HT-29 (cell line): ENCODE measurements at places on chromosomes 16 and 17.
A peak's percentile ranks its signal among the peaks of the same experiment; 100 is the strongest.

GRCh38 chr17:50452630-50453300 lies 15.9 kb downstream of the CHAD start:
- DNase-seq: peak; percentile 76

DNA sequence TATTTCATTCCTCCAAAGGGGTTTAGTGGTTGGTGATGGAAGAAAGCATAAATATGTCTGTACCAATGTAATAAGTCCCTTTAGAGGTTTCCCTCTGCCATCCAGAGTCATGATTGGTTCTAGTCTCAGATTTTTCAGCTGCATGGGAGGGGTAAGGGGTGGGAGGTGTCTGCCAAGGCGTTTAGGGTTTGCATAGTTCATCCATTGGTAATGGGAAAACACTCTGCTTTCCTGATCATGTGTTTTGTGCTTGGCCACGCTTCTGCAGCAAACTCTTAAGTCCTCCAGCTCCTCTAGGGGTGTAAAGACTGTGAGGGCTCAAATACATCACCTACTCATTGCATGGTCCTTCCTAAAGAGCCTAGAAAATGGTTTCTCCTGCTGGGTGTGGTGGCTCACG lies 29.8 kb downstream of the LIG3 start:
- no peak for DNase-seq

GRCh38 chr17:19648475-19649273 lies at the start of gene ALDH3A2:
ALDH3A2 (plus strand) TSS chr17:19648751; CDS start chr17:19648972, 221 bp downstream.
- peak; percentile 89 for DNase-seq

DNA sequence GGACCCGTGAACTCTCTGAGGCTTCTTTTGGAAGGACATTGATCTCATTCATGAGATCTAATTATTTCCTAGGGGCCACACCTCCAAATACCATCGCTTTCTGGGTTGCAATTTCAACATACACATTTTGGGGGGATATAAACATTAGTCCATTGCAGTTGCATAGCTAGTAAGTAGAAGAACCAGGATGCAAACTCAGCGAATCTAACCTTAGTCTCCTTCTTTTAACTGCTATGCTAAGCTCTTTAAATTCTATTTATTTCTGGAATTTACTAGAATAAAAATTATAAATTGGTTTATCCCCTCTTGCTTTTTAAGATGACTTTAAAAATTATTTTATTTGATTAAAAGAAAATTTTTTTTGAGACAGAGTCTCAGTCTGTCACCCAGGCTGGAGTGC lies 232.5 kb upstream of the EEF2KMT start:
- no peak for DNase-seq

DNA sequence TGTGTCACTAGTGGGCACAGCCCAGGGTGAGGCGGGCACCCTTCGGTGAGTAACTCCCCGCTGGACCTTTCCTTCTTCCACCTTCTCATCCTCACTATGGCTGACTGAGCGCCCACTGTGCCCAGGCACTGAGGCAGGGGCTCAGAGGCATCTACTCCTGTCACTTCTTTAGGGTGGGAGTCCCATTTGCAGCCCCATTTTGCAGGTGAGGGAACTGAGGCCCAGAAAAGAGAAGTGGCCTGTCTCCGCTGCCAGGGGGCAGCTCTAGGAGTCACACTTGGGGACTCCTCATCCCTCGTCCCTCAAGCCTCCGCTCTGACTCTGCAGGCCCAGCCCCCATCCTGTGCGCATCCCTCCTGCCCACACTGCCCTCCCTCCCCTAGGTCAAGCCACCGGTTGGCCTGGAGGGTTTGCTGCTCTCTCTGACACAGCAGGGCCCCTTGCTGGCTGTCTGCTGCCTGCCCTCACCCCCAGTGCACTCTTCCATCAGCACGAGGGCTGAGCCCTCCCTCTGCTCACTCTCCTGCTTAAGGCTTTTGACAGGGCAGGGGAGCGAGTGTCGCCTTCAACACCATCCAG lies 62.4 kb downstream of the CNGB1 start:
- no peak for DNase-seq

- DNase-seq: no peak
Measured at GRCh38 chr16:16004314-16004749, 54.9 kb downstream of the ABCC1 start.

- DNase-seq: no peak
Measured at GRCh38 chr16:56090076-56090475, 101.2 kb upstream of the GNAO1 start.

DNA sequence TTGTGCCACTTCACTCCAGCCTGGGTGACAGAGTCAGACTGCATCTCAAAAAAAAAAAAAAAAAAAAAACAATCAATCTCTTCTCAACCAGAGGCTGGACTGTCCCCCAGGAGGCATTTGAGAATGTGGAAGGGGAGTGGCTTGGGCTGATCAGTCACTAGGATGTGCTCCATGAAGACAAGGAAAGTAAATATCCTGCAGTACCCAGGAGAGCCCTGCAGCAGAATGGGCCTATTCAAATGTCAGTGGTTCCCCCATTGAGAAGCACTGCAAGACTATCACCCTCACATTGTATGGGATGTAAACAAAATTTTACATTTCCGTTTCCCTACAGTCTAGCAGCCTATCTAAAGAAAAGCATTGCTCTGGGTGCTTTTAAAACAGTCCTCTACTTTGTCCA lies 70.3 kb downstream of the DNAH9 start:
- no peak for DNase-seq

GRCh38 chr16:80347900-80348299 lies 192.9 kb upstream of the DYNLRB2 start:
- DNase-seq: no peak

DNA sequence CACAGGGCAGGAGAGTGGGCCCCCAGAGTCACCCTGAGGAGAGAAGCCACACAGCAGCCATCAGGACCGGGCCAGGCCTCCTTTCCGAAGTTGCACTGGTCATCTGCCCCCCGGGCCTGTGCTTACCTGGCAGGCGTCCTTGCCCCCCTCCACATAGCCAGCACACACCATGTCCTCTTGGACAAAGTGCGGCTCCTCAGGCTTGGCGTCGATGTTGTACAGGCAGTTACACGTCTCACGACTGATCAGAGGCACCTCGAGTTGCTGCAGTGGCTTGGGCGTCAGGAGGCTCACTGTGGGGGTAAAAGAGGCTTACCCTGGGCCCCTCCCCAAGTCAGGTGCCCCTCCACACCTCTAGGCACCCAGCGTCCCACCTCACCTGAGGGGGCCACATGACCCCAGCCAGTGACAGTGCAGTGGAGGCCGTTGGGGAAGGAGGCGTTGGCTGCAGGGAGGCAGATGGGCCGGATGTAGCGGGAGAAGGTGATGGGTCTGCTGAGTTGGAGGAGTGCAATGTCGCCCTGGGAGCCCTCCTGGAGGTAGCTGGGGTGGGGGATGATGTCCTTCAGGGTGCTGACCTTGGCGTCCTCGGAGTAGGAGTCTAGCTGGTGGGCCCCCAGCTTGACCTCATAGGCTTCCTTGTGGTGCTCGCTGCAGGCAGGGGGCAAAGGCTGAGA lies 3.1 kb downstream of the PRSS8 start:
- DNase-seq: no peak

GRCh38 chr17:49525831-49526741 lies 31.0 kb downstream of the NGFR start:
- DNase-seq: no peak

DNA sequence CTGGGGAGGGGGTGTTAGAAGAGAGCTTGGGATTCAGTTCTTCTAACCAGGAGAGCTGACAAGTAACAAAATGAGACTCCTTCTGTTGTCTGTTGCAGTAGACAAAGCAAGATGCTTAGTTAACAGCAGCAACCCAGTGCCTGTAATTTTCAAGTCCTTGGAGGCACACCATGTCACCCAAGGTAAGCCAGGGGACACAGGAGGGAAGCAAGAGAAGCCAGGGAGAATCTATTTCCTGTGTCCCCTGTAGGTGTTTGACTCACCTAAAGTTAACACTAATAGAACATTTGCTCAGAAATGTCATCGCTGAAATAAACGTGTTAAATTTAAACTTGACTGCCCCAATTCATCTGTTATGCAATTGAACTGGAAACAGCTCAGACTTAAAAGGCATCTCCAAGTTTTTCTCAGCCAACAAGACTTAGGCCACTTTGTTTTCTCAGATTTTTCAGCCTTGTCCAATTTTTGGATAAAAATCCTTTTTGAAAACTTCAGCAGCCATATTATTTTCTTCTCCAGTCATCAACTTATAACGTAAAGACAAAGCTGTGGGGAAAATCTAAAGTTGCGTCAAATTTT lies 257.6 kb downstream of the CDH13 start:
- no peak for DNase-seq

DNA sequence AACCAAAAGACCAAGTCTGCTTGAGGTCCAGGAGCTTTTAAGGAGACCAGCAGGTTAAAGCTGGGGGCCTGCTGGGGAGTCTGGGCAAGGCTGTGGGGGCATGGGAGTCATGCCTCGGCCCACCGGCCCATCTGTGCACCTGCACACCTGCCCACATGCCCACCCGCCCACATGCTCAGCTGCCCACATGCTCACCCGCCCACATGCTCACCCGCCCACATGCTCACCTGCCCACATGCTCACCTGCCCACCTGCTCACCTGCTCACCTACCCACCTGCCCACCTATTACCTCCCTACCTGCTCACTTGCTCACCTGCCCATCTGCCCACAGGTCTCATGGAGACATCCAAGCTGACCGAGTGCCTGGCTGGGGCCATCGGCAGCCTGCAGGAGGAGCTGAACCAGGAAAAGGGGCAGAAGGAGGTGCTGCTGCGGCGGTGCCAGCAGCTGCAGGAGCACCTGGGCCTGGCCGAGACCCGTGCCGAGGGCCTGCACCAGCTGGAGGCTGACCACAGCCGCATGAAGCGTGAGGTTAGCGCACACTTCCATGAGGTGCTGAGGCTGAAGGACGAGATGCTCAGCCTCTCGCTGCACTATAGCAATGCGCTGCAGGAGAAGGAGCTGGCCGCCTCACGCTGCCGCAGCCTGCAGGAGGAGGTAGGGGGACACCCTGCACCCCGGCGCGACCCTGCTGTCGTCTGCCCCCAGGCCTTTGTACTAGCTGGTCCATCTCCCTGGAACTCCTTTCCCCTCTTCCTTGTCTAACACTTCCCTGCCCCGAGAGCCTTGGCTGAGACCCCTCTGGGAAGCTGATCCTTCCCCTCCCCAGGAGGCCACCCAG lies 14.0 kb downstream of the CARD14 start:
- DNase-seq: no peak

- DNase-seq: no peak
Measured at GRCh38 chr17:83200751-83201150, 121.3 kb downstream of the METRNL start.

- DNase-seq: peak; percentile 68
Measured at GRCh38 chr16:69112285-69113129, 7.1 kb downstream of the HAS3 start.

- peak; percentile 24 for DNase-seq
Measured at GRCh38 chr17:47935961-47936360, 5.4 kb upstream of the PNPO start.

DNA sequence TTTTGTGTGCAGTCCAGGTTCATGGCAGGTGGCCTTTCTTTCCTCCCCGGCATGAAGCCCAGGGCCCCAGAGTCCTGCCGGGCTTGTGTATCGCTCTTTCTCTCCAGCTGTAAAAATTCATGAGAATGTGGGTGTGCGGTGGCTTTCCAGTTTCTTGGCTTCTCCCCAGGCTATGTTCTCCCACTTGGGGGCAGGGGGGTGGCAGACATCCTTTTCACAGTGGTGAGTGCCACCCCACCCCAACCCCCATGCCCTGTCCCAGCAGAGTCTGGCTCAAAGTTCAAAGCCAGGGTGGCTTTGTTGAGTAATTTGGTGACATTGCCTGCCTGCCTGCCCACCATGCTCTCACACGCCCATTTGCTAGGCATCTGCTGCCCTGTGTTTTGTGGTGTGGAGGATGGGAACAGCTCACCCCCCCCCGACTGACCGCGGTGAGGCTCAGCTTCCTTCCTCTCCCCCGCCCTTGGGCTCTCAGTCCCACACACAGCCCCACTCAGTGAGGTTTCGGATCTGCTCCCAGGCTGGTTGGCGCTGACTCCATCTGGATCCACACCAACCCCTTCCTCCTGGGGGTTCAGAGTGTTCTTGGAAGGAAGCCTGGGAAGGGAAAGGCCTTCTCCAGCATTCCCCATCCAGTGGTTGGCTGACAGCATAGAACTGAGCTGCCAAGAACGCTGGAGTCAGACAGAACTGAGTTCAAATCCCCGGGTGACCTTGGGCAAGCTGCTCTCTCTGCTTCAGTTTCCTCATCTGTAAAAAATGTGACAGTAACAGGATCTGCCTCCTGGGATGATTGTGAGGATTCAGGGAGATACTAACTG lies 36.0 kb downstream of the CHD9 start:
- no peak for DNase-seq

GRCh38 chr17:34503528-34504195 lies 75.7 kb upstream of the TMEM132E start:
- DNase-seq: no peak

DNA sequence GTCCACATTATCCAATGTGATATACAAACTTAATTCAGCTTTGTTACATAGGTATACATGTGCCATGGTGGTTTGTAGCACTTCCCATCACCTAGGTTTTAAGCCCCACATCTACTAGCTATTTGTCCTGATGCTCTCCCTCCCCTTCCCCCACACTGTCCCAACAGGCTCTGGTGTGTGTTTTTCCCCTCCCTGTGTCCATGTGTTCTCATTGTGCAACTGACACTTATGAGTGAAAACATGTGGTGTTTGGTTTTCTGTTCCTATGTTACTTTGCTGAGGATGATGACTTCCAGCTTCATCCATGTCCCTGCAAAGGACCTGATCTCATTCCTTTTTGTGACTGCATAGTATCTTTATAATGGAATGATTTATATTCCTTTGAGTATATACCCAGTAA lies 196.7 kb downstream of the CDH11 start:
- no peak for DNase-seq

DNA sequence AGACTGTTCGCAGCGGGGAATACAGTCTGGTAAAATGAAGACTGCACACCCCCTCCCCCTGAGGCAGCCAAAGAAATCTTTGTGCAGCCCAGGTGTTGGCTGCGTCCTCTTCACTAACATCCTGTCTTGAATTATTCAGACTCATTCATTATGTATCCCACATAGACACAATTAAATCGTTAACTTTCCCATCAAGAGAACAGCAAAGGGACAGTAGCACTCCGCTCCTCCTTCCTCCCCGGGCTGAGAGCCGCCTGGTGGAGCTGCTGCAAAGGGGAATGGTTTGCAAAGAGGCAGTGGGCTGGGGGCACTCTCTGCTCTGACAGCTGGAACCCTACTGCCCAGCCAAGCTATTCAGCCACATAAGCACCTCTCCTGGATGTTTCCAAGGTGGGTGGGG lies 290.0 kb upstream of the SOX9 start:
- DNase-seq: no peak

DNA sequence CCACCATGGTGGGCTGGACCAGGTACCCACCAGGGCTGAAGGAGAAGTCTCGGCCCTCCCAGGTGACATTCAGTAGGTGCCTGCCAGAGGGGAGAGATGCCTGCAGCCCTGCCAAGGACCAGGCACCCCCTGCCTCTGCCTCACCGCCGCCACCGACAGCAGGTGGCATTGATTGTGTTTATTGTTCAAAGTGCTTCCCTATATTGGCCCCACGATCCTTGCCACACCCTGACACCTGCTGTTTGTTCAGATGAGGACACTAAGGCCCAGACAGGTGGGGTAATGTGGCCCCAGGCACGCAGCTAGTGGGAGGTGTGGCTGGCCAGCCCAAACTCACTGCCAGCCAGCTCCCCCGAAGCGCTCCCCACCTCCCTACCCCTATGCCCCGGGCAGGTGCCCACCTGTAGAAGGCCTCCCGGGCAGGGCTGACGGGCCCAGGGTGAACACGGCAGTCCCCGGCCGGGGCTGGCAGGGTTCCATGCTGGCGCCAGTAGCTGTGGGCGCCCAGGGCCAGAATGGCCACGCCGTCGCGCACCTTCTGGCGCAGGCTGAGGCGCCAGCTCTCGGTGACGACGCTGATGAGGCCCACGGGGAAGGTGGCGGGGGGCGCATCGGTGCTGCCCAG lies 8.0 kb downstream of the GRIN2C start:
- no peak for DNase-seq

GRCh38 chr16:48560692-48561091 lies 49.3 kb downstream of the N4BP1 start:
- no peak for DNase-seq
